ENCODE measurements at places on chromosomes 4 and X. TPM values are rescaled to one million over a fixed set of nuclear protein-coding genes. Genes with fewer than 3 reads are reported as not detected.

SPANXB1 gene
- total RNA-seq = not detected

GRCh38 chr4:77082886-77083608 lies 7.3 kb upstream of the CCNI start:
- no peak overlapping the region for H3K27ac ChIP-seq
- no peak for DNase-seq
- H3K4me1 ChIP-seq = peaks cover 9% of the 10 kb centered on the region
- no peaks in the 10 kb centered on the region for H3K27me3 ChIP-seq
- no peaks in the 10 kb centered on the region for H3K36me3 ChIP-seq

KIF4A gene
- 16.5 TPM for total RNA-seq

- no peak for DNase-seq
- H3K4me3 ChIP-seq = no peak overlapping the region
- H3K4me1 ChIP-seq = no peaks in the 10 kb centered on the region
- H3K36me3 ChIP-seq = no peaks in the 10 kb centered on the region
- H3K27ac ChIP-seq = no peak overlapping the region
Observed at GRCh38 chr4:145679520-145679919, 426 bp upstream of the C4orf51 start.

DNA sequence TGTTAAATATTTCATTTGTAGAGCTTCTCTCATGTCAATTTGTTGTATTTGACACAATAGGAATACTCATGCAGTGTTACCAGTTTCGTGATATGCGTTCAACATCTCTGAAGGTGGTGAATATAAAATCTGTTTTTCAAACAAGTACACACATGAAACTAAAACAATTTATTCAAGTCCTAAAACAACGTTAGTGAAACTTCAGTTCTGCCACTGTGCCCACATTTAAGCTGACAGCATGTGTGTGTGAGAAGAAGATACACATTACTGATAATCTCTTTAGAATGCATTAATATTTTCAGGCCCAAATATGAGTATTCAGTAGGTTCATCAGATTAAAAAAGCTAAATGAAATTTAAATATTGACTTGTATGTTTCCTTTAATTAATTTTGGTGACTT lies 21.7 kb downstream of the GAB1 start:
- H3K36me3 ChIP-seq = no peaks in the 10 kb centered on the region
- H3K27ac ChIP-seq = no peak overlapping the region
- no peak for DNase-seq
- no peak overlapping the region for H3K4me3 ChIP-seq
- no peaks in the 10 kb centered on the region for H3K27me3 ChIP-seq

GRCh38 chrX:74382613-74383012 lies 38.7 kb upstream of the SLC16A2 start:
- peak; percentile 30 for DNase-seq
- H3K27ac ChIP-seq = no peak overlapping the region
- no peaks in the 10 kb centered on the region for H3K27me3 ChIP-seq
- no peak overlapping the region for H3K4me3 ChIP-seq

DNA sequence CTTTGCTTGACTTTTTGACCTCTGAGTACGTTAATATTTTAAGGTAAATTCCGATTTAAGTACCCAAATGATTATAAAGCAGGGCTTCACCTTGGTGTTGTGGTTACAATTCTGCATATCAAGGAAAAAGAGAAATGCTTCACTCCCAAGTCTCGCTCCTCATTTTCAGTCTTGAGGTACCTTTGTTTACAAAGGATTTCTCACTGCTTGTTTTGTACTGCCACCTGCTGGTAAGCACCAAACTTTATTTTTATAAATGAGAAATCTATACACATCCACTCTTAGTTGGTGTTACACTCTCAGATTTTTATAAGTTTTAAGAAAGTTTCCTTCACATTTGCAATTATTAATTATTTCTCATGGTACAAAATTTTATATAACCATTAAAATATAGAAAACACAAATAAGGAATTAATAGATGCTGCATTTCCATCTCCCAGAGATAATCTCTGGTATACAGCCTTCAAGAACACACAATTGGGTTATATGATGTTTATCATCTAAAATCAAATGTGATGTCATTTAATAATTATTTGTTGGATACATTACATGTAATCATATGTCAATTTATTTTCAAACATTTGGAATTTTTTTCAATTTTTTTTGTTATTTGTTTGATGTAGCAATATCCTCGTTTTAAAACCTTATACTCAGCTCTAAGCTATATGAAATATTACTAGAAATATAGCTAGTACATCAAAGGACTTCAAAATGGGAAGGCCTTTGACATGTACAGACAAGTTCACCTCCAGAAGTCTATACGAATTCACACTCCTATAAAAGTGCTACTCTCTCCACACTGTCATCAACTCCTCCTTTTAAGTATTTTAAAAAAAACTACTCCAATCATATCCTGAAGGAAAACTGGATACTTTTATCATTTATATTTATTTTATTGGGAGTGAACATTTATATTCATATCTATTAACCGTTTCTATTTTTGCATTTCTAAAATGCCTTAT lies 179.9 kb downstream of the KCNIP4 start:
- H3K36me3 ChIP-seq = no peaks in the 10 kb centered on the region
- H3K4me1 ChIP-seq = no peaks in the 10 kb centered on the region
- H3K27ac ChIP-seq = no peak overlapping the region
- H3K4me3 ChIP-seq = no peak overlapping the region
- no peak for DNase-seq

SSX2 gene
- not detected for total RNA-seq

DNA sequence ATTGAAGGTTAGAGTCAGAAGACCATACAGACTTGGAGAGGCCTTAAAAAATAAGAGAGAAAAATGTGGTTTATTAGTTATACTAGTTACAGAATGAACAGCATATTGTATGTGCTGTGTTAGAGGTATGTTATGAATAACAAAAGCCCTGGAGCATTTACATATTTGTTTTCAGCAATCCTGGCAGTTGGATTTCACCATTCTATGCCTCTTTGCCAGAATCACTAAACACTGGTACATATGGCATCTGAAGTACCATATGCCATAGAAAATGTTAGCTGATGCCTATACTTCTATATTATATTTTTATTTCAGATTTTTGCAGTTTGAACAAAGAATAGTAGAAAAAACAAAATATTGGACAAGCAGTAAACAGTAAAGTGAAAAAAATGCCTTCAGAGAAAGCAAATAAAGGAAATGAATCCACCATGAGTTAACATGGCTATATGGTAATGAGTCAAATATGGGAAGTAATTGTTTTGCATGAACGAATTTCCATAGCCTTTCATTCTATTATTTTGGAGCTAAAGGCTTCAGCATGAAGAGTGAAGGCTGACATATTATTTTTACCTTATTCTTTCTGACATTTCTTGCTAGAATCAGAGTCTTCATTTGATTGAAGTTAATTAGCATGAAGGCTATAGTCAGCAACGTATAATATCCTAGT lies 41.9 kb upstream of the PRDM8 start:
- DNase-seq = no peak
- no peaks in the 10 kb centered on the region for H3K4me1 ChIP-seq
- no peaks in the 10 kb centered on the region for H3K36me3 ChIP-seq

GRCh38 chr4:184406958-184407391 lies 67.4 kb downstream of the IRF2 start:
- H3K27me3 ChIP-seq = no peaks in the 10 kb centered on the region
- H3K4me1 ChIP-seq = peaks cover 25% of the 10 kb centered on the region
- no peak overlapping the region for H3K4me3 ChIP-seq
- no peak overlapping the region for H3K27ac ChIP-seq
- peaks cover 36% of the 10 kb centered on the region for H3K36me3 ChIP-seq

DNA sequence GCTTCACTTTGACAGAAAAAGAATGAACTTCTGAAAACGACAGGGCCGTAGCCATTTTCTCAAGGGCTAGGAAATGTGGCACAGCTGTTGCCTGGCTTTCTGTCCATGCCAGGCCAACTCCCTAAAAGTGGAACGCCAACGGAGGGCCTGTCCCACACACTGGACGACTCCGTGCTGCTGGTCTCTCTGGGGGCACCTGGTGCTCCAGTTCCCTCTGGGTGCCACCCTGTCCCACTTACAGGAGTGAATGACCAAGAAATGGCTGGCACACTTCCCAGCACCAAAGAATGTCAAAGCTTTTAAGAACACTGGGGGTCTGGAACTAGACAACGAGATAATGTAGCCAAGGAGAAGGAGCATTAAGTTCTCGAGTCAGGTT lies 40.9 kb downstream of the GATB start:
- no peaks in the 10 kb centered on the region for H3K4me1 ChIP-seq
- H3K36me3 ChIP-seq = no peaks in the 10 kb centered on the region
- H3K27me3 ChIP-seq = no peaks in the 10 kb centered on the region
- no peak overlapping the region for H3K27ac ChIP-seq
- DNase-seq = no peak

DNA sequence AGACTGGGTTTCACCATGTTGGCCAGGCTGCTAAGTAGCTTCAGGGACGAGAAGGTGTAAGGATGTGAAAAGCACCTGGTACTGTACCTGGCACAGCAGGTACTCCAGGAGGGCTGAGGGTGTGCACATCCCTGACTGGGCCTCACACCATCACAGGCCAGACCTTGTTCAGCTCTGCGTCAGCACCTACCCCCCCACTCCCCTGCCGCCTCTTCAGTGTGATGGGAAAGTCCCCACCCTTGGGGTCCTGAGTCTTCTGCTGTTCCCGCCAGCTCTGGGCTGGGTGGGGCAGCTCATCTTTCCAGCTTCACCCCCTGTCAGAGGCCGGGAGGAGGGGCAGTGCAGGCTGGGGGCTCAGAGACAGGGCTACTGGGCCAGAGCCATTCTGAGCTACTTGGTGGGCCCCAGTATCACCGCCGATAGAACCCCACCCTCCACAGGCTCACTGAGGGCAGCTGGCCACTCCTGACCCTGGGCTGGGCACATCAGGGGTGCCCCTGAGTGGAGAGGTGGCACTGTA lies 6.7 kb upstream of the SH3BP2 start:
- H3K4me1 ChIP-seq = peaks cover 36% of the 10 kb centered on the region
- no peaks in the 10 kb centered on the region for H3K27me3 ChIP-seq
- H3K36me3 ChIP-seq = no peaks in the 10 kb centered on the region
- no peak overlapping the region for H3K4me3 ChIP-seq
- H3K27ac ChIP-seq = peak overlapping the region; percentile 43

Measured in CD8-positive, alpha-beta memory T cell (primary cell).